ENCODE measurements at places on chromosomes 7 and 10.

DNA sequence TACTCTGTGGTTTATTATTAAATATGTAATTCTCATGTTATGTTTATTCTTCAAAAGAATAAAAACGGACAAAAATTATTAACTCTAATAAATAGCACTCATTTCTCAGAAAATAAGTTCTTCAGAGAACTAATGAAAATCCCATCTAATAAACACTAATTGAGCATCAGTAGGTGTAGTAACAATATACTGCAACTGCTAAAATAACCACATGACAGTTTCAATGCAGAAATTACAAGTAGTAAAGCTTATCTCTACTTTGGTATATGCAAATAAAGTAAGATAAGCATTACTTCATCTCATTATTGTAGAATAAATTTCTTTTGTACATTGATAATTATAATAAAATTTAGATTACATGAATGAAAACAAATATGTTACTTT, 56.4 kb upstream of the DKK1 start:
- DNase-seq, result no peak

DNA sequence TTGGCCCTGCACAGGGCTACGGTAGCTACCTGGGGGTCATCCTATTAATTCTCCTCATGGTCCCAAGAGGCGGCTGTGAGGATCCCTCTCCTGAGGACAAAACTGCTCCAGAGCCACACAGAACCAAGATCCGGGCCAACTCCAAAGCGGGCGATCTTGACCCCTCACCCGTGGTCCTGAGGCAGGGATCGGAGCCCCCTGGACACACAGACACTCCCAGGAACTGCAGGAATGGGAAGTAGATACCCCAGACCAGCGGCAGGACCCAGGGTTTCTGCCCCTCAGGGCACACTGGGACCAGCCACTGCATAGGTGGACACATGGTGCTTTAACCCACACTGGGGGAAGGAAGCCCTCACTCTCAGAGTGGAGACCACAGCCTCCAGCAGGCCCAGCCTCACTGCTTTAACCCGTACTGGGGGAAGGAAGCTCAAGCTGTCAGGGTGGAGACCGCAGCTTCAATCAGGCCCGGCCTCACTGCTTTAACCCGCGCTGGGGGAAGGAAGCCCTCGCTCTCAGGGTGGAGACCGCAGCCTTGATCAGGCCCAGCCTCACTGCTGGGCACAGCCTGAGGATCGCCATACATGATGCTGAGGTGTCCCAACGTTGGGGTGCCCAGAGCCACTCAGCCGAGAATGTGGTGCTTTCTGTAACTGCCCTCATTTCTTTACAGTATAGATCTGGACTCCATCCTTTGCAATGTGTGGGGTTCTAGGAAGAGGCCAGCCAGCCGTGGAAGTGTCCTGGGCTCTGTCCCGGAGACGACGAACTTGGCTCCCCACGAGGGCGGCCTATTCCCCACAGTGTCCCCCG, 60.1 kb downstream of the DIP2C start:
- no peak for DNase-seq

GRCh38 chr10:69515699-69516259, 57.4 kb downstream of the NEUROG3 start:
- peak; percentile 52 for DNase-seq

DNA sequence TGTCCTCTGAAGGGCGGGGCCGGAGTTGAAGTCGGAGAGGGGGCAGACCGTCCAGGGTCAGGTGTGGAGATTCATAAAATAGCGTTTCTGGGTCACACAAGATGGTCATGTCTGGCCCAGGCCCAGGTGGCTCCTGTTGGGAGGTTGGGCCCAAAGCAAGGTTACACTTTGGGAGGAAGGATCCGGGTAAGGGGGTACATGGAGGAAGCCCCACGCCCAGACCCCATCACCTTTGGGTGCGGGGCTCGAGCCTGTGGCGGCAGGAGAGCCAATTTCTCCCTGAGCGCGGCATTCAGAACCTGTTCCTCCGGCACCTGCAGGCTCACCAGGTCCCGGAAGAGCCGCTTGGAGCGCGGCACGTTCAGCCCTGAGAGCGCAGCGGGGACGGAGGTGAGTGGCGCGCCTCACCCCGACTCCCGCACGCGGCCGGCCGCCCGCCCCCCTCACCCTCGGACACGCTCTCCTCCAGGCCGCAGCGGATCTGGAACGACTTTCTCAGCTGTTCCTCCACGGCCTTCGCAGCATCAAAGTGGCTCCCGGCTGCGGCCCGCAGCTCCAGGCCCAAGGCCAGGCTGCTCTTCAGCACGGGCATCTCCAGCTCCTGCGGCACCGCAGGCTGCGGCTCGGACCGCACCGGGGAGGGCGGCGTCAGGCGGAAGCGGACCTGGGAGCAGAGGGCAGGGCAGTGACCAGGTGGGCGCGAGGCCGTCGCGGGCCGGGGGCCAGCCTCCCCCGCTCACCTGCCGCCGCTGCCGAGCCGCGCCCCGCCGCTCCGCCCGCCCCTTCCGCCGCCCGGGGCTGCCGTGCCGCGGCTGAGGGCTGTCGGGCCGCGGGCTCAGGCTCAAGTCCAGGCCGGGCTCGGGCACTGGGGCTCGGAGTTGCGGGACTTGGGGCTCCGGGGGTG, 644 bp downstream of the PPP1R35 start:
- no peak for DNase-seq

DNA sequence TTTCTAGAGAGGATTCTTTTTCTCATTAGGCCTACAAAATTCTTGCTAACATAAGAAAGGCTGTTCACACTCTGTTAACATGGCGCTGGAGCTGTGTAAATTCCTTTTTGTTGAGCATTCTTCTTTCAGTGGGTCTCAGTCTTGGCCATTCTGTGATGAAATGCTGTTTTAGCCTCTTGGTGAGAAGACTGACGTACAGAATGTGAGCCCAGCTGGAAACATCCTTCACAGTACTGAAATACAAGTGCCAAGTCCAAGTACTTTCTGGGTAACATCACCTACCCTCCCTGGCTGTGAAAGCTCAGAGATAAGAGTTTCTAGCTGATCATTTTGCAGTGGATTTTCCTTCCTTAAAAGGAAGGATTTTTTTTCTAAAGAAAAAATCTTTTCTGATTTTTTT, 231.8 kb downstream of the AHR start:
- DNase-seq, result peak; percentile 84

DNA sequence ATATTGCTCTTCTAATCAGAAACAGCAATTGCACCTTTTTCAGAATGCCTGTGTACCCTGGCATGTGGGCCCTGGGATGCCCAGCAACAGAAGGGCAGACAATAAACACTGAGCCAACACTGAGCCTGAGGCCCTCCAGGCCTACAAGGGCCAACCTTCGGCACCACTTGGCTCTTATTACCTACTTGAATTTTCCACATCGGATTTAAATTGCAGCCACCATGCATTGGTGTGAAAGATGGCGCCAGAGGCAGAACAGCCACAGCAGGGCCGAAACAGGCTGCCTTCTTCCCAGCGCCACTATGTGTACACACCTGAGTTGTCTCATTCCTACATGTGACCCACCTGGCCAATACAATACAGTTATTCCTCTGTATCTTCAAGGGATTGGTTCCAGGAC, 51.4 kb upstream of the EZH2 start:
- no peak for DNase-seq

- no peak for DNase-seq
Measured at GRCh38 chr7:816751-817671, 15.3 kb upstream of the SUN1 start.

DNA sequence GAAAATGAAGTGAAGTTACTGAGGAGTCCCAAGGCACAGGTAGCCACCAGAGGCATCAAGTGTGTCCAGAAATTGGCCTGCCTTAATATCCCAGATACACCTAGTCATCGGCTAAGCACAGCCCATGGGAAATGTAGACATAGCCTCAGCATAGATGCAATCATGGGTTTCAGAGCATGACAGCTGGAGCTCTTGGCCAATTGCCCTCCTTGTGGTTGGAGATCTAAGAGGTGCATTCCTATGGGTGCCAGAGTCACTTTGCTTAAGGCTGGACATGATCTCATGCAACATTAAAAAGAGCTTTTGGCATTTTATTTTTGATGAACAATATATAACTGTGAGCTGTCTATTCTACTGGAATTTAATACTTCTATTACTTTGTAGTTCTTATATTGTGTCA, 758.0 kb upstream of the LRRTM3 start:
- peak; percentile 51 for DNase-seq

- DNase-seq, result no peak
Measured at GRCh38 chr10:47331954-47332353, 9.7 kb downstream of the GDF2 start.

DNA sequence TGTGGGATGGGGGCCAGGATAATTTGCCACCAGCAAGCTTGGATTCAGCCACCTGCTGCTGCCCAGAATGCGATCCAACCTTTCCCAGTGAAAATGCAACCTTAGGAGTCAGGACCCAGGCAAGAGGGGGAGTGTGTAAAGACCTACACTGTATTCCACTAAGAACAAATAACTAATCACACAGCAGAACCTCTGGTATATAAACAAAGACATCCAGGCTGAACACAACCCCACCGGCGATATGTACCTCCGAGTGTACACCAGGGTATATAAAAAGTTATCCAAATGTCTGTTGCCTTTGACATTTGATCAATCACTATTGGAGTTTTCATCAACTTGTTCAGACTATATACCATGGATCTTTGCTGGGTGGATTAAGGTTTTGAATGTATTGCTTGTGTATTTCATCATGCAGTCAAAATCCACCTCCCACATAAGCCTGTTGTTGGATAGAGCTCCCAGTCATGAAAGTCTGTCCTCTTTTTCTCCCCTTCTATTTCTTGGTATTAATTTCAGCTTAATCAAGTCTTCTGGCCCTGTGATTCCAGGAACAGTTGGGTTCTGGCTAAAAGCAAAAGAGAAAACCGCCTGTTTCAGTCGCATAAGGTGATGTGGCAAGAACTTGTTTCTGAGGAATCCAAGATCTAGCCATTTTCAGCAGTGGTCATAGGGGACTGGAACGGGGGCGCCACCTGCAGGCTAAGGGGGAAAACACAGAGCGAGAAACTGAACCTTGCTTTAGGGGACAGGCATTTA, 290.7 kb downstream of the CCDC3 start:
- peak; percentile 86 for DNase-seq

- peak; percentile 55 for DNase-seq
Measured at GRCh38 chr10:133379152-133379800, at the start of gene PAOX. TSS of gene PAOX (plus strand) at chr10:133379262. CDS start at chr10:133379317, 55 bp downstream.

DNA sequence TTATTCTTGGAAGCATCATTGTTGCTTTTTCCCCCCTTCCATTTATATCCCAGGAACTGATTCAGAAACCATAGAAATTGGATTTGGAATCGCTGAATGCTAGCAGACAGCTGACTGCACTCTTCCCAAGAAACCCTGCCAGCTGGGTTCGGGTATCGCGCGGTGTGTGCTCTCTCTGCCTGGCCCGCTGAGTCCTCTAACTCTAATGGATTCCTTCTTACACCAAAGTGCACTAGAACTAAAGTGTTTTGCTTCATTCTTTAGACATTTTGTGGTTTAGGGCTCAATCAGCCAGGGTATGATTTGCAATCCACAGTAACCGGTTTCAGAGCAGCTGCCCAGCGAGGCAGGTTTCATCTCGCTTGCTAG, 92.2 kb downstream of the EGFR start:
- DNase-seq, result peak; percentile 91

Data from fibroblast of upper back skin (primary cell).